ENCODE measurements at places on chromosomes 16 and 17.
A peak's percentile ranks its signal among the peaks of the same experiment; 100 is the strongest.

GRCh38 chr16:49904348-49905062 is 48.6 kb upstream of the ZNF423 start:
- no peak for DNase-seq

DNA sequence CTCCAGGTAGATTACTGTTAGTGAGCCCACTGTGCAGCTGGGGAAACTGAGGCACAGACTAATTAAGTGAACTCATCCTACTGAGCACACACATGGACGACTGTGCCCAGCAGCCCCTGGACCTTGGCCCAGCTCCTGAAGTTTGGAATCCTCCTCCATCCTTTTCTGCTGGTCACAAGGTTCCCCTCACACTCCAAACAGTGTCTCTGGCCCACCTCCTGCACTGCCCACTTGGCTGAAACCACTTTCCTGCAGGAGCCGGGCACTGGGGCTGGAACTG is 3.6 kb downstream of the RHBDF2 start:
- no peak for DNase-seq

GRCh38 chr17:63549289-63549945 is 860 bp upstream of the DCAF7 start:
- DNase-seq: no peak

- no peak for DNase-seq
Measured at GRCh38 chr17:48051706-48052486, 3.7 kb downstream of the NFE2L1 start.

- DNase-seq: peak; percentile 83
Measured at GRCh38 chr17:77400445-77400870, 259.7 kb downstream of the SEC14L1 start.

GRCh38 chr17:48527547-48527932 is 3.3 kb downstream of the HOXB1 start:
- DNase-seq: no peak

DNA sequence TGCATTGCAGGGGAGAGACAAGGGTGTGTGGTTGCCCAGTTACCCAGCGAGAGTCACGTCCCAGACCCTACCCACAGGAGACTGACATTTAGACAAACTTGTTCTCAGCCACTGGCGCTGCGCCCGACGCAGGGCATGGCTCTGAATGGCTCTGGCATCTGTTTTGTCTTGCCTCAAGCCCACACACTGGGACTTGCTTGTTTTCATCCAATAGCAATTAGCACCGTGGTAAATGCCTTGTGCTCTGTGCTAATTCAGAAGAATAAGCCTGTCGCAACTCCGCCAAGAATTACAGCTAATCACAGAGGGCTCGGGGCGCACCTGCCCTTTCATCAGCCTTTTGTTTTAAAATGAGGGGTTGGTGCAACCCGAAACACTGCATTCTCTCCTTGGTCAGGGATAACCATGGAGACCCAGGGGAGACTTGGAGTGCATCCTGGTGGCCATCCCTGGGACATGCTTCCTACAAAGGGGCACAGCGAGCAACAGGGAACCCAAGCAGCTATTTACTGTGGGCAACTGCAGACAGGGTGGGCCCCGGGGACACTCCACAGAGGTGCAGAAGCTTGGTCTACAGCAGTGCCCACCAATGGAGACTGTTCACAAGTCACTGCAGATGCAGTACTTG is 220.6 kb upstream of the ZFHX3 start:
- DNase-seq: no peak

DNA sequence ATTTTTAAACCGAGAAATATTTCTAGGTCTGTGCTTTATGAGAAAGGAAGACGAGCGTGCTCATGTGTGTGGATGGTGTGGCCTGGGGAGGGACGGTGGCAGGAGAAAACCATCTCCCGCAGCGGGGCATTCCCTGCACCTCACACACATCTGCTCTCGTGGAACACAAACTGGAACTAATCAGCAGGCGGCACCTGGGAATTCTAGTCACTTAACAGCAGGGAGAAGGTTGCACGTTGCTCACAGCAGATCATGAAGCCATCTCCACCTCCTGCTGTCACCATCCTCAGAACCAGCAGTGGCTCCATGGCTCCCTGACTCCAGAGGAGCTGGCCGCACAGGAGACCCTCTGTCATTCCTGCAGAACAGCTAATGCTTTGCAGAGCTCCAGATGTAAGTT is 35.2 kb downstream of the ADCY9 start:
- DNase-seq: no peak

- no peak for DNase-seq
Measured at GRCh38 chr17:47287068-47287467, 33.4 kb downstream of the ITGB3 start.

DNA sequence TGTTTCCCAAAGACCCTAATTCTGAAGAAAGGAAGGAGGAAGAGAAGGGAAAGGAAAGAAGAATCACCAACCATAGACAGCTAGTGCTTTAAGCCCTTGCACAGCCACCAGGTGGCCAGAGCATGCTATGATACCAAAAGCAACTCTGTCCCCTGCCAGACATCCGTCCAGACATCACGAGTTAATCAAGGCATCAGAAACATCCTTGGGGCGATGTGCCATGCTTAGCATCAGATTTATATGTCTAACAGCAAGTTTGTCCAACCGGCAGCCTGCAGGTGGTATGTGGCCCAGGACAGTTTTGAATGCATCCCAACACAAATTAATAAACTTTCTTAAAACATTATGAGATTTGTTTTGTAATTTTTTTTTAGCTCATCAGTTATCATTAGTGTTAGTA is 2.9 kb upstream of the CRYBA1 start:
- peak; percentile 44 for DNase-seq

GRCh38 chr16:26583803-26584202 is 482.9 kb upstream of the C16orf82 start:
- DNase-seq: no peak

- DNase-seq: peak; percentile 60
Measured at GRCh38 chr17:32491371-32492263, 4.8 kb downstream of the CDK5R1 start.

- DNase-seq: no peak
Measured at GRCh38 chr17:79039171-79039570, 15.2 kb downstream of the C1QTNF1 start.

DNA sequence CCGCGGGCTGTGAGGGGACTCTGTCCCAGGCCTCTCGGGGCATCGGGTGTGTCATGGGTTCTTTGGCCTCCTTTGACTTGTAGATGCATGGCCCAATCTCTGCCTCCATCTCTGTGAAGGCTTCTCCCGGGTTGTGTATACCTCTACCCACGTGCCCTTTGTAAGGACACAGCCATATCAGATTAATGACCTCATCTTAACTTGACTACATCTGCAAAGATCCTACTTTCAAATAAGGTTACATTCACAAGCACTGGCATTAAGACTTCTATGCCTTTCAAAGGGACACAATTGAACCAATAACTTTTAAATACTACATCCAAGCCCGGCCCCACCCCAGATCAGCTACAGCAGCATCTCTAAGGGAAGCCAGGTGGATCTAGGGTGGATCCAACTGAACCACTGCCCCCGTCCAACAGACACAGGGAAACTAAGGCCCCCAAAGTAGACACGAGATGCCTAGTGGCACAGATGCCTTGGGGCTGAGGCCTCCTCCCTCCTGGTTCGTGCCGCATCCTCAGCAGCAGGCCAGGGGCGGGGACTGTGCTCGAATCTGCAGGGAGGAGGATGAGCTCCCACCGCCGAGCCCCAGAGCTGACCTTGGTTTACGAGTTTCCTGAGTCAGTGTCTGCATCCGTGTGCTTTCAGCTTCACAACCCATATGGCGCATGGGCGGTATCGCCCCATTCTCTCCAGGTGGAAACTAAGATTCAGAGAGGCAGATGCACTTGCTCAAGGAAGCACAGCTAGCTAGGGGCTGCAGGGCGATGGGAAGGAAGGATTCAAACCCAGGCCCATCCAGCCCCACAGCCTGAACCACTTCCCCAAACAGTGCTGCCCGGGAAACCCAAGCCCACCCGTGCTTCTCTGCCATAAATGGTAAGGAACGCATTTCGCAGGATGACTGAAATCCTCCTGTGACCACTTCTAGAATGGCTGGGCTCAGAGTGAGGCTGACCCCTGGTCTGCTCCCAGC is 353.3 kb downstream of the C16orf95 start:
- no peak for DNase-seq

GRCh38 chr16:64522548-64522947 is 599.3 kb downstream of the CDH11 start:
- no peak for DNase-seq

- no peak for DNase-seq
Measured at GRCh38 chr17:29069526-29070041, 26.6 kb downstream of the PIPOX start.

DNA sequence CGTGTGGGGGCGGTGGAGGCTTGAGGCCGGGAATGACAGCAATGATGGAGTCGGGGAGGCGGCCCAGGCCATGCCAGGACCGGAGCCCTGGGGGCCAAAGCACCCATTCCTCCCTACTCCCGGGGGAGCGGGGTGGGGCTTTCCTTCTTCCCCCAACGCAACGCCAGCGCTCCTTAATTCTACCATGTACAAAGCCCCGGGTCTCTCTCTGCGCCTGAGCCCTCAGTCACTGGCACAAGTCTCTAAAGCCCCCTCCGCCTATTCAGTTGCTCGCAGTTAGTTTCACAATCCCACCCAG is 245 bp upstream of the RNF227 start:
- DNase-seq: no peak

DNA sequence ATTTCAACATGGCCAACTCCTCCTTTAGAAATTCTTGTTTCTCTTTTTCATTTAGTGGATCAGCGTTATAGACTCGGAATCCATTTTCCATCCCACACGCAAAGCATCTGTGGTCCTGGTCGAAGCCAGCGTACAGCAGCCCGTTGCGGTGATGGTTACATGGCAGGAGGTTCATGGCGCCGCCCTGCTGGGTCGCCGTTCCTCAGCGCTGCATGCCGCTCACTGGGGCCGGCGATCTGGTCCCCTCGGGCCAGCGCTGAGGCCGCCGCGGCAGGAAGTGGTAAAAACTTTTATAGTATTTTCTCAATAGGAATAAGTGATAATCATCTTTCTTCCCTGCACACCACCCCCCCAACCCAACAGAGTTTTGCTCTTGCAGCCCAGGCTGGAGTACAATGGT is 29.9 kb upstream of the RHOT1 start:
- no peak for DNase-seq

- no peak for DNase-seq
Measured at GRCh38 chr17:78359321-78359996, 418 bp downstream of the SOCS3 start.

GRCh38 chr16:50247906-50248608 is 18.3 kb upstream of the ADCY7 start:
- DNase-seq: no peak

- DNase-seq: no peak
Measured at GRCh38 chr16:11004973-11005610, 60.7 kb downstream of the CLEC16A start.

DNA sequence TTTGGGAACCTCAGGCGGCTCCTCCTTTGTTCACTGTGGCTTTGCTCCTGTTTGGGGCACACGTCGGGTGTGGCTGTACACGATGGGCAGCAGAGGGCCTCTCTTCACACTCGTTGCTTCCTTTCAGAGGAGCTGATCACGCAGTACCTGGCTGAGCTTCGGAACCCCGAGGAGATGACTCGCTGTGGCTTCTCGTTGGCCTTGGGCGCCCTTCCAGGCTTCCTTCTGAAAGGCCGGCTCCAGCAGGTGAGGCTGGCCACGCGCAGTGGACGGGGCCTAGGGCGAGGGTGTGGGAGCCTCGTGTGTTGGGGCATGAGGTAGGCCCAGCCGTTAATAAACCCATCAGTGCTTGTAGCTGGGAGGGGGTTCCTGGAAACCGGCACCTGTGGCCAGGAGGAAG is 85.0 kb upstream of the ZNF750 start:
- DNase-seq: no peak

GRCh38 chr17:43338886-43339516 is 59.8 kb upstream of the ARL4D start:
- no peak for DNase-seq

DNA sequence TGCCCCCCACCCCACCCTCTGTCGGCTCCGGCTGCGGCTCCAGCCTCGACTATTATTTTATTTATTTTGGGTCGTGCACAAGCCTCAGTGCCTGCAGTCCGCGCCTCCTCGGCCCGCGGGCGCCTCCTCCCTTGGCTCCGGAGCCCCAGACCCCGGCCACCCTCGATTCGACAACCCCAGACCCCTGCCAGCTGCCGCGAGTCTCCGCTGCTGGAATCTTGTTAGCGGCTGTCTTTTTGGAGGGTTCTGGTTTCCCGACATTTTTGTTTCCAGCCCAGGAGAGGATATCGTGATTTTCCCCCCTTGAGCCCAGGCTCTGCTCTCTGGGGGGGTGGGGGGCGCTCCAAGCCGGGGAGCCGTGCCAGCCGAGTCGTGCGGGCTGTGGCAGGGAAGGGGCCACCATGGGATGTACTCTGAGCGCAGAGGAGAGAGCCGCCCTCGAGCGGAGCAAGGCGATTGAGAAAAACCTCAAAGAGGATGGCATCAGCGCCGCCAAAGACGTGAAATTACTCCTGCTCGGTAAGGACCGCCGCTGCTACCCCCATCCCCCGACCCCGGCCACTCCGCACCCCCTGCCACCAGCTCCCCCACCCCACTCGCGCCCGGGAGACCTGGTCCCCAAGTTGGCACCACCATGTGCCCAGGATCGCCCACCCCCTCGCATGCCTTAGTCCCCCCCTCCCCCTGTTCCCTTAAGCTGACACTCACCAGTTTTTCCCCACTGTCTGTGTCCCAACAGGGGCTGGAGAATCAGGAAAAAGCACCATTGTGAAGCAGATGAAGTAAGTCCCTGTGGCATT is 746 bp downstream of the GNAO1 start:
- DNase-seq: peak; percentile 26

DNA sequence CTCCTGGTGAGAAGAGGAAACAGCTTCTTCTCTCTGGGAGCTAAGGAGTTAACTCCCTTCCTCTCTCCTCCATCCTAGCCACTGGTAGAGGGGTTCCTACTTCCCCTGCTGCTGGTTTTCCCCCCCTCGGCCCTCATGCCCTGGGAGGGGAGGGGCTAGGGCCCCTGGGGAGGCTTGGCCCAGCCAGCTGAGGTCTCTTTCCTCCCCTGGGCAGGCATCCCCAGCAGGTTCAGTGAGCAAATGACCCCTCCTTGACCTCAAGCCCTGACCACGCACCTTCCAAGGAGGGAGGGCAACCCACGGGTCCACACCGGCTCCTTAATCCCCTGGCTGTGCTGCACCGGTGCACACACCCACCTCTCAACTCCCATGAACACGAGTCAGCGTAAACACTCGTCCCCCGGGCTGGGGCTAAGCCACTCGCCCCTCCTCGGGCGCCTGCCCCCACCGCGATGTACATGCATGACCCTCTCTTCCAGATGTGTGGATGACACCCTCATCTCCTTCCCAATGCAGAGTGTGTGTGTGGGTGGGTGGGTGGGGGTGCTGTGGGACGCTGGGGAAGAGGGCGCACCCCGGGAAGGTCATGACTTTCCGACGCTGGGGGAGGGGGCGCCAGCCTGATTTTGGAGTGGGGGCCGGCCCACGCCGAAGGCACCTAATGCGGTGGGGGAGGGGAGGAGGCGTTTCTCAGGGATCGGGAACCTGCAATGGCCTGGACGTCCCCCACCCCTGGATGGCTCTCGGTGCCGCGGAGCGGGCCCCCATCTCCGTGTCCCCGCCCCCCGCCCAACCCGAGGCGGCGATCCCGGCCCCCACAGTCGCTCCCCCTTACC is 33.7 kb downstream of the SRCIN1 start:
- DNase-seq: peak; percentile 61

- DNase-seq: peak; percentile 19
Measured at GRCh38 chr17:56478836-56479447, 114.6 kb upstream of the NOG start.

GRCh38 chr16:72201387-72201786 is 29.4 kb upstream of the PMFBP1 start:
- DNase-seq: no peak

Data from GM13977 (cell line).